ENCODE measurements at places on chromosomes 7 and 10.

DNA sequence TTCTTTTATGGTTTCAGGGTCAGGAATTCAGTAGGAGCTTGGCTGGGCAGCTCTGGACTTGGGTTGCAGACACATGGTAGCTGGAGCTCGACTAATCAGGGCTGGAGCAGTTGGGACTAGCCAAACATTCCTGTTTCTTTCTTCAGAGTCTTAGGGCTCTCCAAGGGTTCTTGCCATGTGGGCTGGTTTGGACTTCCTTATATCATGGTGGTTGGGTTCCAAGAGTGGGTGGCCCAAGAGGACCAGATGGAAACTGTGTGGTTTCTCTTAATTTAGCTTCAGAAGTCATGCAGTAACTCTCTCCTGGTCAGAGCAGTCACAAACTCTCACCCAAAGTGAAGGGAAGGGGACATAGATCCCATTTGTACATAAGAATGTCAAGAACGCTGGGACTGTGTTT lies 270.1 kb upstream of the FZD1 start:
- DNase-seq, result no peak

DNA sequence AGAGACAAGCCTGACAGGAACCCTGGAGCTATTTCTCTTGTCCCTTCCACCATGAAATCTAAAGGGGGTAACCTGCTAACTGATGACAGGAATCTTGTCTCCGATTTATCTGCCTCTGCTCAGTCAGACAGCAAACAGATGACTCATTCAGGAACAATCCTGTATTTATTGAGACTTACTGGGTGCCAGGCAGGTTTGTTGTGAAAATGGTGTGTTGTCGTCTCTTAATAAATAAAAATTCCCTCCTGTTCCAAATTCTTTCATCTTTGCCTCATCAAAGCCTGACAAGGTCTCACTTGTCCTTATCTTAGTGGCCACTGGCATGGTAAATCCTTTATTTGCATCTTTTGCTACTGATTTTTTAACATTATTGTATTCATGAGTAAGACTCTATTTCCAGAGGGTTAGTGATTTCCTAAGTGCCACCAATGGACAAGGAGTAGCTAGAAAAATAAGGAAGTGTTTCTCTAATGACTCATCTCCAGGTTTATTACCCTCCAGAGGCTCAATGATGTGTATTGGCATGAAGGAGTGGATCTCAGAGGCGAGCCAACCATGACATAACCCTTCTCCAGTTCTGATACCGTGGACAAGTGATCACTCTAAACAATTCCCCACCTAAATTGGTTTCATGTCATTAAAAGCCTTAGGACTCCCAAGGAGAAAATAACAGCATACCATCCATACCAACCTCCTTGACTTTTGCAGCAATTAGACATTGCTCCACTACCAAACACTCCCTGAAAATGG lies 724.0 kb downstream of the GRID1 start:
- no peak for DNase-seq

DNA sequence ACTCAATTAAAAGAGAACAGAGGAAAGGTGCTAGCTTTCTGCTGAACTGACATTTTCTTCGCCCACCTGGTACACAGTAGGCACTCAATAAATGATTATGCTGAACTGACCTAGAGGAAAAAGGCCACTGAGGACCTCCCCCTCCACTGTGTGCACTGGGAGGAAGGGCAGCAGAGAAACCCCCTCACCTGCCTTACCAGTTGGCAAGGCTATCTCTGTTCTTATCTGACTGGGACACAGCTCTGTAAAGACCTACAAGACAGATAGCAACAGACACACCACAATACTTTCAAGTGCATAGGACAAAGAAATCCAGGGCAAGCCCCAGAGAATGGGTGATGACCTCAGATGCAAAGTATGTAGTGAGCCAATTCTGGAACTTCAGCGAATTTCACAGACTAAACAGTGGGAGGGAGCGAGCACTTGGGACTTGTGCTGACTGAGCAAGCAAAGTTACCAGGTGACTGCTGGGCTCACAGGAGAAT lies 30.4 kb downstream of the PDLIM1 start:
- DNase-seq, result no peak

DNA sequence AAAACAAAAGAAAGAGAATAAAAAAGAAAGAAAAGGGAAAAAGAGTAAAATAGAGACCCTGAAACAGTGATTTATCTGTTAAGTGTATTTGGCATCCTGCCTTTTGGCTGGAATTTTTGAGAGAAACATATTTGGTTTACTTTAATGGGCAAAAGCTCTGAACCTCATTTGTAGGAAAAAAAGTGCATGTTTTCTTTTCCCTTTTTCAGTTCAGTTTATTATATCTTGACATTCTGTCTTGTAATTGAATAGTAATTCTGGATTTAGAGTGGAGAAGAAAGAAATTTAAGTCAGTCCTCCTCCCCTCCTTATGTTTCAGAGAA lies 69.5 kb downstream of the ARID5B start:
- no peak for DNase-seq

DNA sequence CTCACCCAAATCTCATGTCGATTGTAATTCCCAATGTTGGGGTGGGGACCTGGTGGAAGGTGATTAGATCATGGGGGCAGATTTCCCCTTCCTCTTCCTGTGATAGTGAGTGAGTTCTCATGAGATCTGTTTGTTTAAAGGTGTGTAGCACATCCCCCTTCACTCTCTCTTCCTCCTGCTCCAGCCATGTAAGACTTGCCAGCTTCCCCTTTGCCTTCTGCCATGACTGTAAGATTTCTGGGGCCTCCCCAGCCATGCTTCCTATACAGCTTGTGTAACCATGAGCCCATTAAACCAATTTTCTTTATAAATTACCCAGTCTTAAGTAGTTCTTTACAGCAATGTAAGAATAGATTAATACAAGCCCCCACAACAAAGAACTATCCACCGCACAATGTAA lies 109.9 kb upstream of the JAZF1 start:
- no peak for DNase-seq

- DNase-seq, result no peak
Observed at GRCh38 chr10:68992636-68993440, 4.2 kb downstream of the KIFBP start.

GRCh38 chr7:24899161-24899560 lies 80.8 kb downstream of the OSBPL3 start:
- no peak for DNase-seq

DNA sequence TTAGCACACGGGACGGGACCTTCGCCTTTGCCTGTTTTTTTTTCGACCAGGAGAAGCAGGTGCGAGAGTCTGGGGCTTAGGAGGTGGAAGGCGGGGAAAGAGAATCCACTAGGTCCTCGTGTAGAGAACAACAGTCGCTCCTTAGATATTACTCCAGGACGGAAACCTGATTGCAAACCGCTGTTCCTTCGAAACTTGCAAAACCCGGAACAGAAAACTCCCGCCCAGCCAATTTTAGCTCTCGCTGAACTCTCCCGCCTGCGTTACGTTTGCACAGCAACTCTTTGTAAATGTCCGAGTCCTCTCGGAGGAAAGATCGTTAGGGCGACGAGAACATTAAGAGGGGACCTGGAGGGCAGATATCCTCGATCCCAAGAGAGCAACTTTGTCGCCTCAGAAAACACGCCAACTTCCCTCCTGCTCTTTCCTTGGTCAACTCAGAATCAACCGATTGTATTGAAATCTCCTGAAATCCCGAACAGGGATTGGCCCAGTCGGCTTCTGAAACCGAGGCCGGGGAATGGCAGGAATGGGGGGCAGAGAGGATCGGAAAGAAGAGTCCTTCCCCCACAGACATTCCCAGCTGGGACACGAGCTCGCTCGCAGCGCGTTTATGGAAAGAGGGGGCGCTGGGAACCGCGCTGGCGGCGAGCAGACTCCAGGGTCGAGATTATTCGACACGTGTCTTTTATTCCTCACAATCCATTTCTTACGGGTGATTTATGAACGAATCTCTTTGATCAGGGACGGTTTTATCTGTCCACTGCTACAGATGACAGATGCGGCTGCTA lies 9.9 kb downstream of the TWIST1 start:
- no peak for DNase-seq

DNA sequence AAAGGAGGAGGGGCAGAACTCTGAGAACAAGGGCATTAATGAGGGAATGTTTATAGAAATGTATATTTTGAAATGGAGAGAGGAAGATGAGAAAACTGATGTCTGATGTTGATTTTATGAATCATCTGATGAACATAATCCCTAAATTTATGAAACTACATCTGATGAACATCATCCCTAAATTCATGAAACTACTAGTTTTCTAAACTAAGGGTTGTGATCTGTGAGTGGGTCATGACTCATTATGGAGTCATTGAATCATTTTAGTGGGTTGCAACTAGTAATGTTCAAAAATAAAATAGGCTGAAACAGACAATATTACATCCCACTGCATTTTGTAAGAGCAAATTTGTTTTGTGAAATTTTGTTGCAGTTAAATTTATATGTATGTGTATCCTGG lies 442.6 kb upstream of the TEX47 start:
- DNase-seq, result no peak

DNA sequence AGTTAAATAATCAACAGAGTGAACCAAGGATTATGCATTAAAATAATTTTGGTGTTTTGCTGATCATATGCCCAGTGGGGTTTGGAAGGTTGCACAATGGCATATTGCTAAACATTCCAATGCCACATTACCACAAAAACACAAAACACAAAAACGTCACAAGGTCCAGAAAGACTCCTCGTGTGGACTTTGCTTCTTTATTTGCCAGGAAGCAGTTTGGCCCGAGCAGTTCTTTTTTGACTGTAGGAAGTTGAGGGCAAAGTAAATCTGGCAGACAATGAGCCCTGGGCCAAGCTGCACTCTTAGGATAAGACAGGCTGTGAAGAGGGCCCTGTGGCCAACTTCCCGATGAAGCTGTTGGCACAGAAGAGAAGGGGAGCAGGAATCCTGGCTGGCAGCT lies 39.2 kb upstream of the SLC35B4 start:
- DNase-seq, result no peak

- no peak for DNase-seq
Observed at GRCh38 chr10:43223056-43223455, 43.8 kb downstream of the RASGEF1A start.

DNA sequence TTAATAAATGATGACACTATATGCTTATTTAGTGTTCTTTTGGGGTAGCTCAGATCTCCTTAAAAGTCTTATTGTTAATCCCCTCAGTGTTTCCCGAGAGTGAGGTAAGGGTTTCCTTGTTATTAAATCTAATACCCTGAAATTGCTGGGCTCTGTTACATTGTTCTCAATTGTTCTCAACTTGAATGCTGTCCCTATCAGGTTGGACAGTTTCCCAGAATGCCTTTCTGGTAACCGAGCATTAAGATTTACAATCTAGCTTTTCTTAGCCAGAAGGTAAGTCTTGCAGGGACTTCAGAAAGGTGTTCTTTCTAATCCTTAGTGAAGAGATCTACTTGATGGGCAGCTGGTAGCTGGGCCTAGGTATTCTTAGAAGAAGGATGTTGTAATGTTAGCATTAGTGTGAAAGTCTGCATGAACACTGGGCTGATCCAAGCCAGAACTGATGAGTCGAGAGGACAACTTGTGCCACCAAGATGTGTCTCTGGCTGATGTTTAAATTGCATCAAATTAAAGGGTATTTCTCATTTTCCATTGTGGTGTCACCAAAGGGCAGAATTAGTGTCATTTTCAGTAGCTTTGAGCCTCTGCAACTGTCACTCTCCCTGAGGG lies 89.9 kb downstream of the SND1 start:
- no peak for DNase-seq

DNA sequence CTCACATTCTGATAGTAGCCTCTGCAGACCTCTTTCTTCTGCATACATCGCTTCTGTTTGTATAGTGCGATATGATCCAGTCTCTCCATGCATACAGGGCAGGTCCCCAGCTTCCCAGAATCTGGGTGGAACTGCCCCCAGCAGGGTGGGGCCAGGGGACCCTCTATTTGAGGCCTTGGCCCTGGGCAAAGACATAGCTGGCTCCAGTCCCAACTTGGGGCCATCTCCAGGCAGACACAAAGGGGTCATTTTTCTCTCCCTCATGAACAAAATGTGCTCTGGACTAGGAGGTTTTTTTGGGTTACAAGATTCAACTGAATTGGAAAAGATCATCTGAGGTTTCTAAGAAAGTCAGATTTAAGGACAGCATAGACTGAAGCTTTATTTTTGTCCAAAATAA lies 21.1 kb upstream of the HSPA12A start:
- no peak for DNase-seq

- DNase-seq, result no peak
Observed at GRCh38 chr7:84822941-84823510, 363.8 kb downstream of the SEMA3D start.

DNA sequence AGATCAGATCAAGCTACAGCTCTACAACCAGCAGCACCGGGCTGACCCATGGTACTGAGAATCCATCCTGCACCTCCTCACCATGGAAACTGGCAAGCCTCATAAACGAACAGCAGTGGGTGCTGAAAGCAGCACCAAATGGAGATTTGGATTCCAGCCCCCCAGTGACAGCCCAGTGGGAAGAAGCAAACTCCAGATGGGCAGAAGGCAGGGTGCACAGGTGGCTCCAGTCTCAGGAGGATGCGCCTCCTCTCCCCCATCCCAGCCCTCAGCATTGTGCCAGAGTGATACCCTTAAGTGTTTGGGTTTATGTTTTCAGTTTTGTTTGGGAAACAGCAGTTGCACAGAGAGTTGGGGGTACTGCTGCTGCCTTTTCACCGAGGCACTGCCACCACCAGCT lies 20.6 kb upstream of the SMO start:
- DNase-seq, result no peak

GRCh38 chr10:69684020-69684980 lies 54.3 kb downstream of the FAM241B start:
- no peak for DNase-seq

DNA sequence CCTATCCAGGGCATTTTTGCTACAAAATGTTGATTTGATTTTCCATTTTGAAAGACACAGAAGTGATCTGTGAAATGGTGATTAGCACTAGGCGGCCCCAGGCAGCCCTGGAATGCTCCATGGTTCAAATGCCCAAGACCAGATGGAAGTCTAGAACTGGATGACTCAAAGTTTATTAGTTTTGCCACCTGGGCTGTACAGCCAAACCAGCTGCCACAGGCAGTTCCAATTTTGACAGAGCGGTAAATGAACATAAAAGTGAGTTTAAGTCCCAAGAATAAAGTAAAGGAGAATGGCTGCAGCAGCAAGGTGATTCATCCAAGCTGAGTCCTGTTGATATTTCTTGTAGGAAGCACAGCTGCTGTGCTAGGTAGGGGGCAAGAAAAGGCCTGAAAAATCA lies 180.5 kb downstream of the SUGCT start:
- no peak for DNase-seq

- no peak for DNase-seq
Observed at GRCh38 chr10:69891057-69891617, 89.4 kb downstream of the COL13A1 start.

- DNase-seq, result no peak
Observed at GRCh38 chr7:76426246-76426645, 1.5 kb downstream of the ZP3 start.

GRCh38 chr7:46233585-46234329 lies 312.7 kb upstream of the IGFBP3 start:
- no peak for DNase-seq

Measured in NCI-H1417 treated with DMSO at 0.1 percent for 48 hours (cell line).